ENCODE measurements at places on chromosomes 1 and 21.

GRCh38 chr1:116268211-116268610, 104.8 kb upstream of the ATP1A1 start:
- DNase-seq: no peak

GRCh38 chr1:110320168-110320518, 19.0 kb upstream of the RBM15 start:
- DNase-seq: no peak

- no peak for DNase-seq
Measured at GRCh38 chr21:38181096-38181495, 75.7 kb upstream of the KCNJ15 start.

DNA sequence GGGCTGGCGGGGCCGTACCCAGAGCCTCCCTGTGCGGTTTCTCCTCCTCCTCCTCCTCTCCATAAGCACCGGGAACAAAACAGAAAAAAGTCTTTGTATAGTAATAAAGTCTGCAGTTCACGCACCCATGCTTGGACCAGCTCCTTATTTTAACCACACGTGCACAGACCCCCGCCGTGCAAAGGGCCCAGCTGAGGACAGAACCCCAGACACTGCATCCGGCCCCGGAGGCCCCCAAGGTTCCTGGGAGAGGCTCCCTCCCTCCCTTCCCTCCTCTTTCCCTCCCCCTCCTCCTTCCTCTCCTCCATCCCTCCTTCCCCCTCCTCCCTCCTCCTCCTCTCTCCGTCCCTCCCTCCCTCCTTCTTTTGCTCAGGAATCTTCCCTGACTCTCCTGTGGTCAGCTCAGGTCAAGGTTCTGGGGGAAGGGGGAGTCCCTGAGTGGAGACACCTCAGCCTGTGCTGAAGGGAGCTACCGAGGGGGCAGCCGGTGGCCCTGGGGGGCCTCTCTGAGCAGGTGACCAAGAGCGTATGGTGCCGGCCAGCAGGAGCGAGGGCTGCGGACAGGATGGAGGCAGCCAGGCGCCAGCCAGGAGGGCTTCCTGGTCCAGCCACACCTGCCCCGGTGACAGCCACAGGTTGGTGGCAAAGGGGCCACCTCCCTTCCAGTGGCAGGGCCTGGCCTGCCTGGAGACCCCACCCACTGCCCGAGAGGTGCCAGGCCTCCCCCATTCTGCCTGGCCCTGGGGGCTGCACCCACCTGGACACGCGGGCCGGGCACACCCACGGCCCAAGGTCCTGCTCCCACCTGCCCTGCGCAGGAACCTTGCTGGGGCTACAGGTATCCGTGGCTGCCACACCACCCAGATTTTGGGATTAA, 3.2 kb upstream of the TTLL10 start:
- DNase-seq: no peak

GRCh38 chr1:227740401-227740960, 5.2 kb downstream of the SNAP47 start:
- no peak for DNase-seq

DNA sequence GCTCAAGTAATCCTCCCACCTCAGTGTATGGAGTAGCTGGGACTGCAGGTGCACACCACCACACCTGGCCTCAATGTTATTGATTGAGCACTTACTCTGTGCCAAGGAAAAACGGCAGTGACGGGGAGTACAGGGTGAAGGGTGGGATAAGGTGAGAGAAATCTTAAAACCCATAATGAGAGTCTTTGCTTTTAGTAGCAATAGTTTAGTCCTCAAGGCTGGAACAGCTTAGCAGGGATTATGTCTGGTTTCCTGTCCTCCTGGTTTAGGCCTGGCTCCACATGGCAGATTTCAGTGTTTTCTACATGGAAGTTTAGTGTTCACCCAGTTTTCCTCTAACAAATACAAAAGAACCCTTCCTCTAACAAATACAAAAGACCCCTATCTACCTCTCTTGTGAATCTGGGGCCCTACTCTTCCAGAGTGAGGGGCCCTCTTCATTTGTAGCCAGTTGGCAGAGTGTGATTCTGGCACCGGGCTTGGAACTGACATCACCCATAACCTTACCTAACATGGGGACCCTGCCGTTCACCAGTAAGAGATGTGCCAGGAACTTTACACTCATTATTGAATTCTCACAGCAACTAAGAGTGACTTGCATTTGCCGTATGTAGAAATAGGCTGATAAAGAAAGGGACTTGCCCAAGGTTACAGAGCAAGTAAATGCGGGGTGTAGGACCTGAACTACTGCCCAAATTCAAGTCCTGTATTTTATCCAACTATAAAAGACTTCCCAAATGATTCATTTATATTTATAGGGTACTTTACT, 6.9 kb downstream of the ZNF691 start:
- DNase-seq: no peak

Data from GM12892 (cell line).